ENCODE measurements at places on chromosomes 3 and 15.

DNA sequence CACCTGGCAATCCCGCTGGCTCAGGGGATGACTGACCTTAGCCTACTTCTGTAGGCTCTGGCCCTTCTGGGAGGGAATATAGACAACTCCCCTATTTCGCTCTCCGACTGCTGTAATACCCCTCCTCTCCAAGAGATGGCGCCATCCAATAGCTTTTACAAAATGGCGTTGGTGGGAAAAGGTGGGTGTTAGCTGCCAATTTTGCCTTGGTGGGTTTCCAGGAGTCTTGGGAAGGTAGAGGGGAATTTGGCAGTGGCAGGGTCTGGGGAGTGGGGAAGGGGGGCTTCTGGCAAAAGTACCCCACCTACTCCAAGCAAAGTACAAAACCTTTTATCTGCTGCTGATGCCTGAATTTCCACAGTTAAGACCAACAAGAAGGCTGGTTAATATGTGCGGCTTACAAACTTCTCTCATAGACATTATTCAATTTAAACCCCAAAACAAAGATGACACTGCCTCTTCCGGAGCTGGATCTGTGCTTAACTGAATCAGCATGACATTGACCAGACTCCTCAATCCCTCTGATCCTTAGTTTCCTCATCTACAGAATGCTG, 62.1 kb downstream of the RASGRF1 start:
- peak; percentile 18 for DNase-seq

GRCh38 chr15:69304182-69304545, 5.5 kb downstream of the PAQR5 start:
- DNase-seq, result peak; percentile 69

- peak; percentile 33 for DNase-seq
These were observed 30.3 kb upstream of the SEMA3F start for GRCh38 chr3:50124800-50125178.

DNA sequence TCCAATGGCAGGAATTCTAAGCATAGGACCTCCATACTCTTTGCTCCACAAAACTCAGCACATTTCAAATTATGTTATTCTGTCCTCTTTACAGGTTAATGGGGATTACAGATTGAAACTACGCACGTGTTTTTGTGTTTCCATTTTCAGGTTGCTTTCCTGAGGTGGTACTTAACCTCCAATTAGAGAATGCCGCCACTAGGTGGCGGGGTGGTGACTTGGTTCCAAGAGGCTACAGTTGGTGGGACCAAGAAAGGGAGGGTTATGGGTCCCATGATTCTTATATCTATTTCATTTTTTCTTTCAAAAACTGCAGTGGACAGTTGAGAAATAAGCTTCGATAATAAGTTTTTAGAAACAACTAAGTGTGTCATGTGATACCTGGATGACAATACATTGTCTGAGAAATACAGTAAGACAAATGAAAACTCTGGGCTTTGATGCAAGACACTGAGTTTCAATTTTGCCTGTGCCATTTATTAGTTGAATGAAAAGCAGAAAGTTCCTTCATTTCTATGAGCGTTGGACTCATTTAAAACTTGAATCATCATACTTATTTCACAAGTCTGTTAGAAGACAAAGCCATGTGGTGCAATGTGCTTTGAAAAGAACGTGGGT, 539.0 kb downstream of the FGF12 start:
- DNase-seq, result peak; percentile 37

DNA sequence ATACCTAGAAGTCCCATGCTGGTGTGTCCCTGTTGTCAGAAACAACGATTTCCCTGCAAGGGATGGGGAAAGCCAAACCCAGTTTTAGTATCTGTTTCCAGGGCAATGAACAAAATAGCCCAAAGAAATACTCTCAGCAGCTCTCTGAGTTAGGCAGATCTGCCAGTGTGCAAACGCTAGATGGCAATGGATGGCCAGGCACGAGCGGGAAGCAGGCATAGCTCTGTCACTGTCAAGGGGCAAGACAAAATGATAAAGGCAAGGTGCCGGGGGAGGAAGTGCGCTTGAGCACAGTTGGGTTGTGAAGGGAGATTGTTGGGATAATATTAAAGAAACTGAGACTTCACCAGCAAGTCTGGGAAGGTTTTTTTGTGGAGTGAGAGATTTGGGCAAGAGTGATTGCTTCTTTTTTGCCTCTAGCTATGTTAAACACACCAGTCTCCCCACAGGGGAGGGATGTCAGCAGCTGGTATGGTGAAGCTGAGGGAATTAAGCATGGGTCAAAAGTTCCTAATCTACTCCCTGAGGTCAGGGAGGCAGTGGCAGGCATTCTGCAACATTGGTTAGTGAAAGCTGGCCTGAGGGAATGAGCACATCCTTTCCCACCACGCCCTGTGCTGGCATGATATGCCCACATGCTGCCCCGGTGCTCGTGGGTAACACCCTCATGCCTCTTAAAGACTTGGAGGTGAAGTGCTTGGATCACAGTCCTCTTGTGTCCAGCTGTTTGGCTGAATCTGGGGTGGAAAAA, 117.5 kb downstream of the PDCD6IP start:
- peak; percentile 39 for DNase-seq

DNA sequence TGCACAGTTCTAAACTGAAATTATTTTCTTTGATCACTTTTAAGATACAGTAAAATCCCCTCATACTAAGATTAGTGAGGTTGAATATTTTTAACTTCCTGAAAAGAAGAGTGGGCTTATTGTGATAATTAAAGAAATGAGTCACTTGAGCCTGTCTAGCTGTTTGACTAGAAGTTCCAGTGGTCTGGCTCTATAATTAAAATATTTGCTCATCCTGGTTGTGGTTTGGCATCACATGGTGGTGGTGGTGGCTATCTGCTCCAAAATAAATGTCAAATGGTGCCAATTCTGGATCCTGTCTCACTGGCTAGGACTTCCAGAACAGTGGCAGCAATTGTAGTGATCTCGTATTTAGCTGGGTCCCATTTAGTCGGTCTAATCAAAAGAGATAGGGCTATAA, 8.6 kb upstream of the TEX9 start:
- DNase-seq, result peak; percentile 55

DNA sequence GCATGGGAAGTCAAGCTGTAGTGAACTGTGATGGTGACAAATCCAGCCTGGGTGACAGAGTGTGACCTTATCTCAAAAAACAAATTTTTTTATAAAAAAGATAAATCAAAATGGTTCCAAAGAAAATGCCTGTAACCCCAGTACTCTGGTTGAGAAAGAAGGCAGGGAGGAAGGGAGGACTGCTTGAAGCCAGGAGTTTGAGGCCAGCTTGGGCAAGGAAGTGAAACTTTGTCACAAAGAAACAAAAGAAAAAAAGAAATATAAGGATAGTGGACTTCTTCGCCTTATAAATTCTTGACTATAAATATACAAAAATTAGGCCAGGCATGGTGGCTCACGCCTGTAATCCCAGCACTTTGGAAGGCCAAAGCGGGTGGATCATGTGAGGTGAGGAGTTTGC, 34.1 kb downstream of the SMARCC1 start:
- DNase-seq, result no peak

- DNase-seq, result no peak
These were observed 132.5 kb downstream of the RBPMS2 start for GRCh38 chr15:64642875-64643274.

GRCh38 chr15:83845230-83845629, 191.3 kb downstream of the ADAMTSL3 start:
- peak; percentile 67 for DNase-seq

GRCh38 chr3:46719044-46719565, 1.4 kb upstream of the PRSS50 start:
- DNase-seq, result no peak

- DNase-seq, result no peak
These were observed 52.6 kb downstream of the MECOM start for GRCh38 chr3:169610888-169611291.

DNA sequence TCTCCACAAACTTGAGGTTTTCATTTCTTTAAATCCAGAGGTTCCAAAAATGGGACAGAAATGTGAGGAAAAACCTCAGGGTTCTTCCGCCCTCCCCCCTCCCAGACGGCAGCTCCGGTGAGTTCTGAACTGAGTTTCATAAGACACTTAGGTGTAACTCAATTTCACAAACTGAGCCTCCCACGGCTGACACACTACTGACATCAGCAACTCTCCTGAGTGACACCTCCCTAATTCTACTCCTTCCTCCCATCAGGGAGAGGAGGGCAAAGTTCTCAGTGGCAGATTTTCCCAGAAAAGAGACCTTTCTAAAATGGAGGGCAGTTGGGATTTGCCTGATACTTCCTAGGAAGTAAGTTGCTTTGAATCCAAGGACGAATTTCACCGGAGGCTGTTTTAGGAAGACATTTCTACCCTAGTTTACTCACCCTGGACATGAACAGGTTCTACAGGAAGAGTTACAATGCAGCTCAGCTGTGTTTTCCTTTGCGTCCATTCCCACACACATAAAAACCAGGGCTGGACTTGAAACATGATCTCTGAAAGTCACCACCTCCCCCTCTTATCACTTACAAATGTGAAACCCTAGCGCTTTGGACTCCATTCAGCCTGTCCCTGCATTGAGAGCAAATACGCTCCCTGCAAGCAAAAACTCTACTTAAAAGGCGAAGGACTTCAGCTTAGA, 78.1 kb upstream of the LMOD3 start:
- peak; percentile 23 for DNase-seq

- no peak for DNase-seq
These were observed 13.1 kb upstream of the IFT57 start for GRCh38 chr3:108235290-108235689.

All from fibroblast of skin of abdomen (primary cell).